Head of caudate nucleus (tissue), 42 donors: ENCODE measurements at places on chromosomes 2 and 18.

DNA sequence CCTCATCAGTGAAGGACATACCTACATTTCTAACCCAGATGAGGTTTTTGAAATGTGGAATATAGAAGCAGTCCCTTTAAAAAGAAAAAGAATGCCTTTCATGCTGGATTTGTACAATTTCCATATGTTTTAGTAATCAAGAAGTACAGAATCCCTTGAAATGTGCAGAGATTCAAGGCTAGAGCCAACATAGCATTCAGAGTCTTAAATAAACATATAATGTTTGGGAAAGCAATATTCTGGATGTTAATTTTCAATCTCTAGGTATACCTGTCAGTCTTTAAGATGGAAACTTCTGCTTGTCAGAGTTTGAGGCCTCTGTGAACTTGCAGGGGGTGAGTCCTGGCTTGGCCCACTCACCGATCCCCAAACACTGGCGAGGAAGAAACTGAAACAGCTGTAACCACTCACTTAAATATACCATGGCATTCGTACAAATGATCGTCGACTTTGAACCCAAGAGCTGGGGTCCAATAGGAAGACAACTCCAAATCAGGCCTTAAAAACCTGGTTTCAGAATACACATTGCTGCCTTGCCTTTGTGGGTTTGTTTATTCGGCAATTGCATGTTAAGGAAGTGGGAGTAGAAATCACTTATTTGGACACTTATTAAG is 132.8 kb upstream of the NCK2 start:
- DNase-seq = no peak

DNA sequence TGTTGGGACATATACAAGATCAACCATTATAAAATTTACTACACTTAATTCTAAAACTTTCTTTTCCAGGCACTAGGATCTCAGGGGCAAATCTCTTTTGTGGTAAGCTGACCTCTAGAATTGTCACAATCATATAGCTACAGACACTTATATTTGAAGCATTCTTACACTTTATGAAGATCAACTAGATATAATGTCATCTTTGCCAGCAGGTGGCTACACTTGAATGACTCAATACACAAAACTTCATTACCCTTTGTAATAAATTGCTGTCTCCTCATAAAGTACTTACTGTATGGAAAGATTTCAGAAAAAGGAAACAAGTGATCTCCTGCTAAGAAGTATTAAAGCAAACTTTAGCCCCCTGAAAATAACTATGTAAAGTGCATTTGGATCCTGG is 77.8 kb downstream of the RDH14 start:
- DNase-seq = no peak

DNA sequence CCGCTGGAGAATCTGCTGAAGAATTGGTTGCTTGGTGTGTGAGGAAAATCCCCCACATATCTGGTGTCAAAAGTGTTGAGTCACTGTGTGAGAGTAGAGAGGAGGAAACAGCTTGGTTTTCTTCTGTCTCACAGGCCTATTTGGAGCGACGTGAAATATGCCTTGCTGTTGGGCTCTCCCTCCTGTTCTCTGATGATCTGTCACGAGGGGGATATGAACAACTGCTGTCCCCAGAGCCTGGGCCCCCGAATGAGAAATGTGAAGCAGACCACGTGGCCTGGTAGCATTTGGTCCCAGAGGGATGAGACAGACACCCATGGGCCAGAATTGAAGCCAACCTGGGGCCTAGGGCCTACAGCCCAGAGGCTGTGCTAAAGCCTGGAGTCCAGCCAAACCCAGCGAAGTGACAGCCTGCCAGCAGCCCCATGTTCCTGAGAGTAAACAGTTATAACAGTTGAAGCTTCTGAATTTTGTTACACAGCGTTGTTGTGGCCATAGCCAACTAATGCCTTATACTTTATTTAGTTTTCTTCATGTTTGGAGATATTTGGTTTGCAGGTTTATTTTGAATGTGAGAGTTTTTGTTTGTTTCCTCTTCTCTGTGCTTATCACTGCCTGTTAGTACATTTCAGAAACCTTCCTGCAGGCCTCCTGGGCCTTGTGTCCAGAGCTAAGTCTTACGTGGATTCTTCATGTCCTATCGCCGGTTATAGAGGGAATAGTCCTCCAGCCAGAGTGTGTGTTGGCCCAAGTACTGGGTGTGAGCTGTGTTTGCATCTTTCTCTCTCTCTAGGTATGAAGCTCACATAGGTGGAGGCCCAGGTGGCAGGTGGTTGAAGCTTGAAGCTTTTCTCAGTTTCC is 18.7 kb upstream of the COLEC12 start:
- DNase-seq = peak; percentile 28

DNA sequence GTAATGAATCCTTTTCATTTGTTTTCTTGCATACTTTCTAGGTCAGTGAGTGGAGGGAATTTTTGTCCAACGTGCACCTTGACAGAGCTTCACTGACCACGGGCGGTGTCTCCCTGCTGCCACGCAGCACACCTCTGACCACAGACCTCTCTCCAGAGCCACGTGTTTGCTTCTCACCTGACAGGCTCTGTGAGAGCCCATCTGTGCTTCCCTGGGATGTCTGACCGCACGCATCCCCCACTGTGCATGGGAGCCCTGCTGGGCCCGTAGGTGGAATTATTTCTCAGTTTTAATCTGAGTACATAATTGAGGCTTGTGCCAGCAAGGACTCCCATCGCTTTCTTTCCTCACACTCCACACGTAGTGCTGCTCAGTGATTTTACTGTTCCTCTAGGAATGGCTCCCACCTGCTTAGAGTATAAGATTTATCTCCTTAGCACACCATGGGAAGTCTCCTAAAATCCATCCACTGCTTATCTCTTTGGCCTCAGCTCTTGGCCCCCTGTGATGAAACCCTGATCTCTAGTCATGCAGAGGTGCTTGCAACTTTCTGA is 482.6 kb downstream of the TSN start:
- no peak for DNase-seq

DNA sequence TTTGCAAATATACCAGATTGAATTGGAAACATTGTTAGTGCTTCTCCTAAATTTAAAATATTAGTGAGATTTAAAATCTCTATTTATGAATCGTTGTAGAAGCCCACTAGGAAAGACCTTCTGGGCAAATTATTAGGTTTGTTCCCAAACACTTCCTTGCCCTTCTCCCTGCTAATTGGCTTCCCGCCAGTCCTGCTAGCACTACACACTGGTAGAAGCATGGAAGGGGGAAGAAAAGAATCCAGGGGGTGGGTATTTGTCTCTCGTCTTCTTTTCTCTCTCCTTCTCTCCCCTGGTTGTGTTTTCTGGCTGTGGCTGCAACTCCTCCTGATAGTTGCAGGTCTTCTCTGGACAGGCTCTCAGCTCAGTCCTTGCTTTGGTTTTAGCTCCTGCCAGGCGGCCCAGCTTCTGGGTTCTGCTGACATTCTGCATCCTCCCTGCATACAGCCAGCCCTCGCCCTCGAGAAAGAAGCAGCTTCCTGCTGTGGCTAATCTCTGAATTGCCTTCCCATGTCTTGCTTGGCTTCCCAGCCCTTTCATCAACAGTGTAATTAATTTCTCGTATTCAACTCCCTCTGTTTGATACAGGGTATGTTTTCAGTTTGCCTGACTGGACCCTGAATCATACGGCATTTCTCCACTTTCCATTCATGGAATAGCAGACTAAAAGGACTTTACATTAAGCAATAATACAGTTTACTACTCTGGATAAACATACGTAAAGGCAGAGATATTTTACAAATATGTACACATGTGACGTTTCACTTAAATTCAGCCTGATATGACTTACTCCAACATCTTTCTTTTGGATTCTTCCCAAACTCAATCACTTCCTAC is 6.9 kb upstream of the PARD3B start:
- no peak for DNase-seq

DNA sequence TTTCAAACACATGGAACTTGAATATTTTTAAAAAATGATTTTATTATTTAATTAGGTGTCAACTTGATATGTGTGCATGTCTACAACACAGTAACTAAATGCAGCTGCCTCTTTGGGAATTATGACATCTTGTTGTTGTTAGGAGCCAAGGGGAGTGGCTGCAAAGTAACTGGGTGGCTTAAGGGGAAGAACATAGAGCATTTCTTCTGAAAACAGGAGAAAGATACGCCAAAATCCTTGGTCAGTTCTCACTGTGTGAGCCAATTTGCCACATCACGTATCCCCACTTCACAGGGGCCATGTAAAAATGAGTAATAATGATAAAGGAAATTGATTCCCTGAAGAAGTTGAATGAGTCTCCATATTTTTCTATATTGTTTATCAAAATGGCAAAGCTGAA is 309.8 kb upstream of the COL3A1 start:
- no peak for DNase-seq

DNA sequence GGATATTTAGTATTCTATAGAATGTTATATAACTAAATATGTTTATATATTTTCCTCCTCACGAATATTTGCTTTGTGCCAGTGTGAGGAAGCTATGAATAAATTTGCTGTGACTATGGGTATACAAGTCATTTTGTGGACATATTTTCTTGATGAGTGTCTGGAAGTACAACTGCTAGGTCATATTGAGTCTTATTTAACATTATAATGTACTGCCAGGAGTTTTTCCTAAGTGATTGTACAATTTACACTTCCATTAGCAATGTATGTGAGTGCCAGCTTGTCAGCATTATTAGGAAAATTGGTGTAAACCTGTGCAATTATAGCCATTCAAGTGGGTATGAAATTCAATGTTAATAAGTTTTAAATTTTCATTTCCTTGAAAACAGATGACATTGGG is 1328.9 kb upstream of the TMEFF2 start:
- no peak for DNase-seq
